ENCODE measurements at places on chromosomes 5 and 9.
A peak's percentile ranks its signal among the peaks of the same experiment; 100 is the strongest.

DNA sequence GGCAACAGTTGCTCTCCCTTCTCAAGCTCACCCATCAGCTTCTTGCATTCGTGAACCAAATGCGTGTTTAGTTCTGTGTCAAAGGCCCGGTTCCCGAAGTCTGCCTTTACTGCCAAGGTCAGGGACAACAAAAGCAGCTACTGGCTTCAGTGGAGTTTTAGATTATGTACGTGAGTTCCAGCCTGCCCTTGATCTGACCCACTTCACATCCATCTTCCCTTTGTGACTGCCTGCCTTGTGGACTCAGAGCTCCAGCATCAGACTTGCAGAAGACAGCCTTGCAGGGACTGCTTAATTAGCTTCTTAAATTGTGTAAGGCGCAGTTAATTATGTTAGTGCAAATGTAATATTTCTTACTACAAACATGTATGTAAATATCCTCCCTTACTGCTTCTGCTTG is 774.7 kb upstream of the EDIL3 start:
- DNase-seq: no peak

- DNase-seq: peak; percentile 88
Measured at GRCh38 chr9:128921881-128922763, 1.3 kb downstream of the PHYHD1 start.

GRCh38 chr5:81207009-81207408 is 26.1 kb upstream of the CKMT2 start:
- DNase-seq: peak; percentile 39

- no peak for DNase-seq
Measured at GRCh38 chr5:124072570-124072969, 560.6 kb downstream of the CSNK1G3 start.

GRCh38 chr5:146662229-146662628 is 146.2 kb upstream of the GPR151 start:
- DNase-seq: no peak

DNA sequence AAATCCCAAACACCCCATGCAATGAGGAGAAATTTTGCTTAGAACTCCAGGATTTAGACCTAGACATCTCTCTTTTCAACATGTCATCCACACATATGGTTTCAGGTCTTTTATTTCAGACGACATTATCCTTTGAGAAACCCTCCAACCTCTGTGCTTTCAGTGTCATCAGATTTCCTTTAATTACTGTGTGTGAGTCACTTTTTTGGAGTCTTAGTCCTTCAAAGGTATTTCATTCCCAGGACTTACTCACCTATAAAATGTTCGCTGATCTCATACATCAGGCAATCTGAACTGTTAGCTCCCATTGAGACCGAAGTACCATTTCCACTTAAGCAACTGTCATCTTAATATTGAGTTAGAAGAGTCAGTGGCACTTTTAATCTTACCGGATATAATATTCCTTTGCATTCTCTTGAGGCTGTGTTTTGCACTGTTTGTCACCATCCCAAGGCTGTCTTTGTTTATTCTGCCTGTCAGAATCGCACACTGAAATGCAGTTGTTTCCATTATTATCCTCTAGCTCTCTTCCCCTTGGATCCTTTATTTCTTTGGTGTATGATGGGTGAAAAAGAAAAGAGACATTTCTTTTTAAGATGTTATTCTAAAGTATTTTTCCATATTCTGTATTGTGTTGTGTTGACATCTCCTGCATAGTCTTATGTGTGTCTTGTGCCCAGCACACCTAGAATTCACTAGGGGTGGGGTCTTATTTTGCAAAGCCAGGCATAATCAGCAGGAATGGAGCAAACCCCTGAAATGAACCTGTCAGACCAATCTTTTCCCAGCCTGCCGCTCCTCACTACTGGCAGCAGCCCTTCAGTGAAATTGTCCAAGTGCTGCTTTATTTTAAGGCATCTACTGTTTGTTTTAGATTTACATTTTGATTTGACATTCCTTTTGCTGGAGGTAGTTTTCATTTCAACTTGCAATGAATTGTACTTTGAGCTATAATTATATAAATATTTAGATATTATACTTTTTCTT is 155.4 kb downstream of the PAM start:
- DNase-seq: no peak

DNA sequence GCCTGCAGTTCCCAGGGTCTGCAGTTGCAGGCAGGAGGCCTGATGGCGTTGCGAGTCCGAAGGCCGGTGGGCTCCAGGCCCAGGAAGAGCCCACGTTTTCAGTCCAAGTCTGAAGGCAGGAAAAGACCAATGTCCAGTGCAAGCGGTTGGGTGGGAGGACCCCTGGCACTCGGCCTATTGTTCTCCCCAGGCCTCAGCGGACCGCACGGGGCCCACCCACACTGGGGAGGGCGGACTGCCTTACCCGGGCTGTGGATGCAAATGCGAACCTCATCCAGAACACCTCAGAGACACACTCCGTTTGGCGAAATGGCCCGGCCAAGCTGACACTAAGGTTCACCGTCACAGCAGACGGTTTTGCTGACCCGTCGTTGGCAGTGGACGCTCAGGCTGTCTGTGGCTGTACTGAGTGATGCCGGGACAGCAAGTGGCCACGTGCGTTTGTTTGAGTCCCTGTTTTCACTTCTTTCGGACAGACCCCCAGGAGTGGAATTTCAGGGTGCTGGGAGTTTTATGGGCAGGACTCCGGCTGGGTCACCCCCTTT is 10.2 kb upstream of the SEC16A start:
- DNase-seq: no peak

DNA sequence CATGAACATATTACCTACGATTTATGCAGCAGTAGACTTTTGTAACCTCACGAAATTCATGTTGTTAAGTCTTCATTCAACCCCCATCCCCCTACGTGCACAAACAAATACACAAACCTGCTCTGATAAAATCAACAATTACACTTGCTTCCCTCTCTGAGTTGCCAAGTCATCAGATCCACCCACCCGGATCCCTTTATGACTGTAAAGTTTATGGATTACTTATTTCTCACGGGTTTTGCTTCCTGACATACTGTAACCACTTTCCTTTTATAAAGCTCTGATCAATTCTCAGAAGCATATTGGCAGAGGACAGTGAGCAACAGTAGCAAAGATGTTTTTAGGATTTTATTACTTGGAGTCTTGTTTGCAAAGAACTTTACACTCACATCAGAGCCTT is 70.5 kb downstream of the MLLT3 start:
- no peak for DNase-seq

DNA sequence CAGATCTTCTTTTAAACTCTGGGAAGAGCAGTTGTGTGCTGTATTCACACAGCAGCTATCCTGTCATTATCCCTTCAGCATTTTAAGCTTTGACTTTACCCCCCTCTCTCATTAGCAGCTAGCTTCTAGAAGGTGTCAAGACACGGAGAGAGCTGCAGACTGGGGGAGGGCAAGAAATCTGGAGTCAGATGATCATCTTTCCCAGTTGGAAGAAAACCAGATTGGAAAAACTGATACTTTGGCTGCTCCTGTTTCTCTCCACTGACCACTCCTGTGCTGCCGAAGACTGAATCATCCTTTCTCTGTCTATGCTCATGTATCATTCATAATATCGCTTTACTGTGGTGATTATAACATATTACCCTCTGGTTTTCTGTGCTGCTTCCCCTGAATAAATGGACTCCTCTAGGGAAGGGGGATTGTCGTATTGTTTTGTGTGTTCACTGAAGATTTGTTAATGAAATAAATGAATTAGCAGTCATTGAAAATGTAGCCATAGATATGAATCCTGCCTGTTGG is 75.1 kb downstream of the SH3GL2 start:
- no peak for DNase-seq

DNA sequence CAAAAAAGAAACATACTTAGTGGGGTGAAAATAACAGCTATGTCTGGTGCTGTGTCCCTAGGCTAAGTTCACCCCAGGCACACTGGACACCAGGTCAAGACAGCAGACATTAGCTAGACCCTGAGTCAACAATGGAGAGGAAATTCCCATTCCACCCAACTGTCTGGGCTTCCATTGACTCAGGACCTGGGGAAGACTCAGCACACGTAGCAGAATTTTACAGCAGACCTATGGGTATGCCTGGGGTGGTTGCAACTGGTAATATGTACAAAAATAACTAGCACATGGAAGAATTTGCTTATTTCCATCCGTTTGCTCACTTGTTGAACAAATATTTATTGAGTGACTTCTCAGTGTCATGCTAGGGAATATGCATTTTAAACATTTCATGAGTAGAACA is 117.0 kb downstream of the GAS1 start:
- no peak for DNase-seq

GRCh38 chr5:149543361-149544027 is 7.7 kb downstream of the CSNK1A1 start:
- DNase-seq: no peak

DNA sequence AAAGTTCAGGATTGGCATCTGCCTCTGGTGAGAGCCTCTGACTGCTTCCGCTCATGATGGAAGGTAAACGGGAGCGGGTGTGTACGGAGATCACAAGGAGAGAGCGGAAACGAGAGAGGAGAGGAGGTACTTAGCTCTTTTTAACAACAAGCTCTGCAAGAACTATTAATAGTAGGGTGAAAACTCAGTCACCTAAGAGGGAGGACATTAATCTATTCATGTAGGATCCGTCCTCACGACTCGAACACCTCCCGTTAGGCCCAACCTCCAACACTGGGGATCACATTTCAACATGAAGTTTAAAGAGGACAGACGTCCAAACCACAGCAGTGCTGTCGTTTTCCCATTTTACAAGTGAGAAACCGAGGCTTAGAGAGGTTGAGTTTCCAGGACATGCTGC is 173.7 kb downstream of the SLC28A3 start:
- DNase-seq: no peak

DNA sequence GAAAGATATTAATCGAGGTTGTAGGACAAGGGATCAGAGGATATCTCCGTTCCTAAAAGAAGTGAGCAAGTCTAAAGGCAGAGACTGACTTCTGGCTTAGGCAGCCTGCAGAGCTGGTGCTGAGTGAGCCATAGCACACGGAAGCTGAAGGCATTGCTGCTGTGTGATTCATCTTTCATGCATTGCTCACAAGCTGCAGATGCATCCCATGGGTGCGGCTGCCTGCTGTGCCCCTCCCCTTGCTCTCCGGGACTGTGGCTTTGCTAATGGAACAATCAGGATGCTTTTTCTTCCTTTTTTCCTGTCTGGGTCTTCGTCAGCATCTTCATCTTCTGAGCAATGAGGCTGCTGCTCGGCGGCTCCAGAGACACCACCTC is 341.4 kb downstream of the DIRAS2 start:
- no peak for DNase-seq

GRCh38 chr9:91775011-91775707 is 174.9 kb downstream of the ROR2 start:
- DNase-seq: peak; percentile 76

GRCh38 chr5:177313561-177314259 is 2.0 kb upstream of the MXD3 start:
- DNase-seq: no peak

DNA sequence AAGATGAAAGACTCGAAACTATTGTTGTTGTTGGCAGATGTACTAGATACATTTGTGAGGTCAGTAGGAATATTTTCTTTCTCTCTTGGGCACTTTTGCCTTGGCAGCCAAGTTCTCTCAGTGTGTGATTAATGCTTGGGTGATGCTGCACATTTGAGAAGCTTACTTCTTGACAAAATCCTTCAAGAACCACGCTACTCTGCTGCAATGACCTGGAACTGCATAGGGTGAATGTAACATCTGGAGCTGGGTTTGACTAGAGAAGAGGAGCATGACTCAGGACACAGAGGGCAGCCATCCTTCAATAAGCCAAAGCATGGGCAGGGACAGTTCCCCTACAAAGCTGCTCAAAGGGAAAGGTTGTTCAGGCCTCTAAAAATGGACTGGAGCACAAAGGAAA is 75.5 kb upstream of the PUM3 start:
- DNase-seq: no peak

GRCh38 chr9:128927731-128928411 is 7.1 kb downstream of the PHYHD1 start:
- DNase-seq: peak; percentile 82

GRCh38 chr5:142584891-142585290 is 101.0 kb downstream of the FGF1 start:
- DNase-seq: no peak

DNA sequence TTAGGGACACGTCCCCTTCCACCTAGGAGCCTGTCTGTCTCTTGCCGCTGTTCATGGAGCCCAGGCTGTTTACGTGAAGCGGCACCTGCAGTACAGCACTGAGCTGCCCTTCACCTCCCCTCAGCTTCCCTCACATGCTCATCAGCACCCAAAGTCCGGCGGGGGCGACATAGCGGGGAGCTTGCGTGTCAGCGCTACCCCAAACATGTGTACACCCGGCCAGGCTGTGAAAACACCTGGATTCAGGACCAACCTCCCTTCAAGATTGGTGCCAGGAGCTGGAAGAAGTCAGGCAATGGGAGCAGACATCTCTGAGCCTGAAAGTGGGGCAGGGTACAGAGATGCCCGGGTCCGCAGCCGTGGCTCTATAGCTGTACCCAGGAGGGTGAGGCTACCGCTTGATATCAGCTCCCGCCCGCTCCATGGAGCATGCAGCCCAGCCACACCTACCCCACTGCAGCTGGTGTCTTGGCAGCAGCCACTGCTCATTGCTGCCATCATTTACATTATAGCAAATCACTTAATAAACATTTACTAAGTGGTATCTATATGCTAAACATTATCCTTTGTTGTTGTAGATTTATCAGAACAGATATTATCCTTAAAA is 712.1 kb downstream of the CDH9 start:
- DNase-seq: no peak

Measured in D341Med (cell line).